ENCODE measurements at places on chromosomes 3 and 15.

- DNase-seq, result no peak
These were observed 19.8 kb downstream of the ST3GAL6 start for GRCh38 chr3:98782824-98783500.

DNA sequence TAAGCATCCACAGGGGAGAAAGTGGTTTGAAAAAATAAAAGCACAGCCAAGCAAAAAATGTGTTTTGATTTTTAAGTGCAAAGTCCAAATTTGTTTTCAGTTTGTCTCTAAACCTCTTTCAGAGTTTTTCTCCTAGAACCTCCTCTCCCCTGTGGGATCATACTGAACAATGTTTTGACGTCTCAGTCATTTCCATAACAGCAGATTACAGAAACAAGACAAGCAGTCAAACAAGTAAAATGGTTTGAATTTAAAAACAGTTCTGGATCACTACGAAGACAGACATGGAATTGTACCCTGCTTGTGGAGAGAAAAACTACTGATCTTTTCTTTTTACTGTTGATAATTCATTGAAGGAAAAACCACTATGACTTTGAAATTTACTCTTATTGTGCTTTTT lies 245.7 kb upstream of the CNTN4 start:
- DNase-seq, result no peak

GRCh38 chr3:171966533-171967136 lies 72.7 kb upstream of the FNDC3B start:
- no peak for DNase-seq

DNA sequence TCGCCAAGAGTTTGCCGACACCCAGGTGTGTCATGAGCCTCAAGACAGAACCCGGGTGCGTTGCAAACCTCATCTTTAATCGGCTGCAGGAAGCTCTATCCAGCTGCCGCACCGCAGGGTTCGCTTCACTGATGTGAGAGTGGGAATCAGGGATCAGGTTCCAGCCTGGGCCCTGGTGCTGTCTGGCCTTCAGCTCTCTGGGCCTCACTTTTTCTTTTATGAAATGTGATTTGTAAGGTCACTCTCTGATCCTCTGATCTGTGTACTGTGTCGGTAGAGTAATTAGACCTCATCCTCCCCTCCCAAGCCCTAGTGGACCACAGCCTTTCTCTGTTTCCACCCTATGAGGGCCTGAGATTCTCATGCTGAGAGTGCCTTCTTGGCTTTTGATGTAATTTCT lies 202.8 kb upstream of the UBE2E1 start:
- no peak for DNase-seq

- no peak for DNase-seq
These were observed 431 bp downstream of the PFKFB4 start for GRCh38 chr3:48555949-48556795.

All from stimulated activated CD4-positive, alpha-beta T cell treated with anti-CD3 and anti-CD28 coated beads, Interleukin-4, amount 100 ng/mL, for 24 hours (primary cell).